ENCODE measurements at places on chromosomes 5 and 9. TPM values are rescaled to one million over a fixed set of nuclear protein-coding genes. Genes with fewer than 3 reads are reported as not detected.

DNA sequence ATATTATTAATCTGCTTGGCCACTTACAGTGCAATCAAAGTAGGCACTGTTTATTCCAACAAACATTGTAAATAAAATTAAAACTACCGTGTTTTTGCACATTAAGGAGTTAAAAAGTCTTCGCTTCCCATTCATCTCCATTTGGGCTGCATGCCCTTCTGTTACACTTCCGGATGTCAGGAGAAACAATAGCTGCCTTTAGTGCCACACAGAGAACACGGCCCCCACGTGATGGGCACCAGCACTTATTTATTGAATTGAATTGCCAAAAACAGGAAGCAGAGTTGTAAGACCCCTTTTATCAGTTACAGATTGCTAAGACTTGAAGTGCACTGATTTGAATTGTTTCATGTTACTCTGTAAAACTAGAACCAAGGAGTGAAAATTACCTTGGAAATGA is 80.4 kb downstream of the LHFPL2 start:
- H3K4me1 ChIP-seq: peaks cover 3% of the 10 kb centered on the region
- H3K27ac ChIP-seq: peak overlapping the region; percentile 89
- H3K27me3 ChIP-seq: no peaks in the 10 kb centered on the region
- peak overlapping the region; percentile 31 for H3K4me3 ChIP-seq
- no peaks in the 10 kb centered on the region for H3K36me3 ChIP-seq

GRCh38 chr5:60504342-60504741 is 195.6 kb downstream of the DEPDC1B start:
- no peaks in the 10 kb centered on the region for H3K36me3 ChIP-seq
- H3K4me1 ChIP-seq: no peaks in the 10 kb centered on the region
- DNase-seq: no peak

GRCh38 chr9:126122901-126123616 is 203.6 kb upstream of the MVB12B start:
- peaks cover 17% of the 10 kb centered on the region for H3K27me3 ChIP-seq
- H3K36me3 ChIP-seq: no peaks in the 10 kb centered on the region
- H3K4me1 ChIP-seq: no peaks in the 10 kb centered on the region
- no peak overlapping the region for H3K4me3 ChIP-seq
- peak; percentile 7 for DNase-seq

GRCh38 chr9:621201-621855 is 220.2 kb upstream of the DMRT1 start:
- no peak overlapping the region for H3K4me3 ChIP-seq
- DNase-seq: no peak
- no peaks in the 10 kb centered on the region for H3K36me3 ChIP-seq
- H3K27ac ChIP-seq: no peak overlapping the region

- H3K4me3 ChIP-seq: no peak overlapping the region
- no peaks in the 10 kb centered on the region for H3K4me1 ChIP-seq
- H3K36me3 ChIP-seq: no peaks in the 10 kb centered on the region
- no peak for DNase-seq
- no peaks in the 10 kb centered on the region for H3K27me3 ChIP-seq
Measured at GRCh38 chr5:16886366-16886736, 49.7 kb downstream of the MYO10 start.

DNA sequence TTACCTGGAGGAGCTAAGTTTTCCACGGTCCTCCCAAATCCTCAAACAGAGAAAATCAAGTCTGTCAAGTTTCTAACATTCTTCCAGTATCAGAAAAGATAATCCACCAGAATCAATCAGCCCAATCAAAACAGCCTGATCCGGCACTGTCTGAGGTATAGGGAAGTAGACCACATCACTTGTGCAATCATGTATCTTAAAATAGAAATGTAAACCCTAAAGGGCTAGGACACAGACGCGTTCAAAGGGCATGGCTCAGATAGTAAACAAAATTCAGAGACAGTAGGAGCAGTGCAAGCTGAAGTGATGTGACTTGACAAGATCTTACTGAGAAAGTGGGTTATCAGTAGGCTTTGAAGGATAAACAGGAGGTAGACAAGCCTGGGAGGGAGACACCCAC is 252.4 kb upstream of the DAPK1 start:
- no peak for DNase-seq
- H3K27ac ChIP-seq: no peak overlapping the region
- no peaks in the 10 kb centered on the region for H3K4me1 ChIP-seq
- H3K27me3 ChIP-seq: no peaks in the 10 kb centered on the region
- H3K36me3 ChIP-seq: no peaks in the 10 kb centered on the region
- no peak overlapping the region for H3K4me3 ChIP-seq

The MYOZ3 gene
- total RNA-seq: under 0.01 TPM

The HTR1A gene
- not detected for total RNA-seq

The FRMD3 gene
- 14.1 TPM for total RNA-seq

The GCNT4 gene
- total RNA-seq: 2.3 TPM

The EPB41L4A gene
- total RNA-seq: 25.9 TPM

The DDX4 gene
- total RNA-seq: not detected
